Upper lobe of right lung (tissue), 1 donor: ENCODE measurements at places on chromosomes 5 and 9. TPM values are rescaled to one million over a fixed set of nuclear protein-coding genes. Genes with fewer than 3 reads are reported as not detected.

The CDX1 gene
- not detected for total RNA-seq

The WDR41 gene
- 35.7 TPM for total RNA-seq

The TOR1B gene
- total RNA-seq = 26.0 TPM

The PKD2L2 gene
- not detected for total RNA-seq

The WDR38 gene
- not detected for total RNA-seq

The ANKRD31 gene
- total RNA-seq = 0.14 TPM

The TIMD4 gene
- total RNA-seq = not detected

The ARL10 gene
- 7.9 TPM for total RNA-seq

The ANKRD55 gene
- 0.49 TPM for total RNA-seq
